ENCODE measurements at places on chromosomes 3 and 15.

GRCh38 chr3:126061301-126062032 is 22.5 kb downstream of the SLC41A3 start:
- DNase-seq: no peak

- DNase-seq: no peak
These were observed 12.6 kb upstream of the ADPGK start for GRCh38 chr15:72796210-72796514.

DNA sequence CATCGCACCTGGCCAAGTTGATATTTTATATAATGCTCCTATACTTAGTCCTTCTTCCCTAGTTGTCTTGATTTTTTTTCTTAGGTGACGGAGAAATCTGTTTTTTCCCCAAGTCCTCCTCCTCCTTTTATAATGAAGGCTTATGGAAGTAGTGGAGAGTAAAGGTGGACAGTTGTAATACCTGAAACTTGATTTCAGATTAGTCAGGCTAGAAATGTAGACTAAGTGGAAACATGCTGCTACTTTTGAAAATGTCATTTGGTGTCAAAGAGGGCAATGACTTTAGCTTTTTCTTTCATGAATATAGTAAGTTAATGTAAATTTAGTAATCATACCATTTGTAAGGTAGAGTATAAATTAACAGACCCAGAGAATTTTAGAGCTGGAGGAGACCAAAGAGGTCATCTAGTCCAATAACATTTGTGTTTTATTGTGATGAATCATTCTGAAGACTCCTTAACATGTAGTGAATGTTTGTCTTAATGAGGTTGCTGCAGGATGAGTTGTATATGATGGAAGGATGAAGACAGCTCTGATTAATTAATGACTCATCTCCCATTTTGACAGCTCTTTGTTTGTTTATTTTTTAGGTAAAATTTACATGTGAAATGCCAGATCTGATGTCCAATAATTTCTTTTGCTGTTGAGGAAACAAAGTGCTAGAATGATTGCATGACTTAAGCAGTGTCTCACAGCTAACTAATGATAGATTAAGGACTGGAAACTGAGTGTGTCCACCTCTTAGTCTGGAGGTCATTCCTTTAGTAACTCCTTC is 8.7 kb downstream of the CTDSPL2 start:
- no peak for DNase-seq

- DNase-seq: no peak
These were observed 14.1 kb downstream of the TMEM207 start for GRCh38 chr3:190435618-190436017.

DNA sequence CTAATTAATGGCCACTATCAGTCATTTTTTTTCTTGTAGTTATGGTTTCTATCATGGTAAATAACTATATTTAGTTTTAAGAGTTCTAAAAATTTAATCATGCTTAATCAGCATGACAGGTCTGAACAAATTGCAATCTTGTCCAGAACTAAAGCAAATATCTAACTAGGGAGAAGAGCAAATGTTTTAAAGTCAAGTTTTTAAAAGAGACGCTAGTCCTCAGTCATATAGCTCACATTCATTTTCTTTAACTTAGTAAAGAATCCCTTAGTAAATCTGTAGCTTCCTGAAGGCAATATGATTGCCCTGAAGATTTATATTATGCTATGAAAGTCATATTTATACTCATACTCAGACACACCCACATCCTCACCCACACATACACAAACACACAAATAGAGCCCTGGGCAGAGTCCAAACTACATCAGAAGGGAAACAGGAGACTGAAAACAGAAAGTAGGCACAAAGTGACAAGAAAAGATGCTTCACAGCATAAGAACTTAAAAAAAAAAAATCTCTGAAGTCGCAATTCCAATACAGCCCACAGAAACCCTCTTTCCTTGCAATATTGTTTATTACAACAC is 1149.1 kb downstream of the SI start:
- DNase-seq: no peak

DNA sequence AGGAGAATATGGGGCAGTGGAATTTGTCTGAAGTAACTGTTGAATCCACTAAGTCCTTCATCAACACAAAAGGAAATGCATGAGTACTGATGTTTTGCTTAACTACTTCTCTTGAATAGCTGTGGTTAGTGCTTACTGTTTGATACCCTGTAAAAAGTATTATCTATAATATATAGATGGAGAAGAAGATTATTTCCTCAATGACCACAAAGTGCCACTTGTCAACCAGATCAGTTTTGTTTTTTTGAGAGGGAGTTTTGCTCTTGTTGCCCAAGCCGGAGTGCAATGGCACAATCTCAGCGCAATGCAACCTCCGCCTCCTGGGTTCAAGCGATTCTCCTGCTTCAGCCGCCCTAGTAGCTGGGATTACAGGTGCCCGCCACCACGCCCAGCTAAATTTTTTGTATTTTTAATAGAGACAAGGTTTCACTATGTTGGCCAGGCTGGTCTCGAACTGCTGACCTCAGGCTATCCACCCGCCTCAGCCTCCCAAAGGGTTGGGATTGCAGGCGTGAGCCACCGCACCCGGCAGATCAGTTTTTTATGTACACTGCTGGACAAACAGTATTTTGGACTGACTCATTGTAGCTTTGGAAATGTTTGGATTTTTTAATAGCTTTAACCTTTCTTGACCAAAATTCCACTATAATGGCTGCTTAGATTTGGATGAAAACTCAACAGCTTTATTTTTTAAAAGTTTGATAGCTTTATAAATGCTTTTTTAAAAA is 1.5 kb upstream of the RPLP1 start:
- DNase-seq: no peak

- DNase-seq: no peak
These were observed 282.5 kb upstream of the TLE3 start for GRCh38 chr15:70379938-70380883.

DNA sequence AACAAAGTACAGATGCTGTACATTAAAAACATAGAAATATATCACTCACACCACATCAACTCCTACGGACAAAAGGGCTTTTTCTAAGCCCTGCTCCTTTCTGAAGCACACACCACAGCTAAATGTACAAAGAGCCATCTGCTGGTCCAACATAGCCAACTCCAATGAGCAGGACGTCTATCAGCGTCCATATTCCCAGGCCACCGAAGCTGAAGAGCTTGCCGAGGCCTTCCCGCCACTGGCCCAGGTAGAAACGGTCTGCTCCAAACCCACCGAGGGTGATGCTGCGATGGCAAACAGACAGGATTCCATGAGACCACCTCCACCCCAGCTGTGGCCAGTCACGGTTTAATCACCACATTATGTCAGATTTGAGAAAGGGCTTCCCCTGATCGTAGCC is 9.8 kb downstream of the TM2D3 start:
- no peak for DNase-seq

GRCh38 chr3:194095464-194095863 is 40.5 kb upstream of the HES1 start:
- DNase-seq: no peak

- DNase-seq: no peak
These were observed 512.6 kb upstream of the PPP2R3A start for GRCh38 chr3:135452881-135453280.

- DNase-seq: no peak
These were observed 110.8 kb downstream of the TBC1D2B start for GRCh38 chr15:77966540-77967234.

DNA sequence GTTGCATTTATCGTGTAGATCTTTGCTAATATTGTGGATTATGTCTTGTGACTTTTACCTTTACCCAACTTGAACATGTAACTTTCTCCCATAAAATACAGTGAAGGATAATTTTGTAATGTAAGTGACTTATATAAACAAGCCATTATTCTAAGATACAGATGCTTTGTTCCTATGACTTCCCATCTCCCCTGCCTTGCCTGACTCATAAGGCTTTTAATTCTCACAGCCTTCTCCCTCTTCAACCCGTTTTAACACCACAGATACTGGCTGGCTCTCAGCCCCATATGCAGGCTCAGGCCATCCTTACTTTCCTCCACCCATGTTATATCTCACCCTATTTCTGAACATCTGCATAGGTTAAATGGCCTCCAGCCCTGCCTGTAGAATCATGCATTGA is 4.1 kb downstream of the CCNDBP1 start:
- DNase-seq: no peak

GRCh38 chr3:197957790-197958133 is 2.3 kb upstream of the LMLN start:
- no peak for DNase-seq

DNA sequence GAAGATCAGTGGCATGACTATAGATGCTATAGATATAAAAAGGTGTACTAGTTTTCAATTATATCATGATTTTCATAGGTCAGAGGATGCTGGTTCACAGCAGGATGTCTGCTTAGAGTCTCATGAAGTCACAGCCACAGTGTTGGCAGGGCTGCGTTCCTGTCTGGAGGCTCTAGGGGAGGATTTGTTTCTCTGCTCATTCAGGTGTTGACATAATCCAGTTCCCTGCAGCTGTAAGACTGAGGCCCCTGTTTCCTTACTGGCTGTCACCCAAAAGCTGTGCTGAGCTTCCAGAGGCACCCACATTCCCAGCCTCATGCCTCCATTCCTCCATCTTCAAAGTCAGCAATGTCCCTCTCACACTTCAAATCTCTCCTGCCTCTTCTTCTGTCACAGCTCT is 170.7 kb downstream of the OCA2 start:
- DNase-seq: no peak

- no peak for DNase-seq
These were observed 110.3 kb downstream of the PPP2R3A start for GRCh38 chr3:136075811-136076210.

DNA sequence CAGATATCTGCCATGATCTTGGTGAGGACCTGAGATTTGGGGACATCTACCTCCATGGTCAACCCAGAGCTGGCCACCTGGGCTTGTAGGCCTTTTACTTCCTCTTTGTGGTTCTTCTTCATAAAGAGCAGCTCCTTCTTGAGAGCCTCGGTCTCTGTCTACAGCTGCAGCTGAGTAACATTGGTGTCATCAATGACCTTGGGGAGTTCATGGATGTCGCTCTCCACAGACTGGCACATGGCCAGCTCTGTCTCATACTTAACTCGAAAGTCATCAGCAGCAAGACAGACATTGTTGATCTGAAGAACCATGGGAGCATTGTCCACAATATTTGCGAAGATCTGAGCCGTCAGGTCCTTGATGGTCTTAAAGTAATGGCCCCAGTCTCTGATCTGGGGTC is 15.7 kb upstream of the RASA2 start:
- DNase-seq: no peak

GRCh38 chr3:161270991-161271390 is 49.9 kb downstream of the NMD3 start:
- DNase-seq: no peak

DNA sequence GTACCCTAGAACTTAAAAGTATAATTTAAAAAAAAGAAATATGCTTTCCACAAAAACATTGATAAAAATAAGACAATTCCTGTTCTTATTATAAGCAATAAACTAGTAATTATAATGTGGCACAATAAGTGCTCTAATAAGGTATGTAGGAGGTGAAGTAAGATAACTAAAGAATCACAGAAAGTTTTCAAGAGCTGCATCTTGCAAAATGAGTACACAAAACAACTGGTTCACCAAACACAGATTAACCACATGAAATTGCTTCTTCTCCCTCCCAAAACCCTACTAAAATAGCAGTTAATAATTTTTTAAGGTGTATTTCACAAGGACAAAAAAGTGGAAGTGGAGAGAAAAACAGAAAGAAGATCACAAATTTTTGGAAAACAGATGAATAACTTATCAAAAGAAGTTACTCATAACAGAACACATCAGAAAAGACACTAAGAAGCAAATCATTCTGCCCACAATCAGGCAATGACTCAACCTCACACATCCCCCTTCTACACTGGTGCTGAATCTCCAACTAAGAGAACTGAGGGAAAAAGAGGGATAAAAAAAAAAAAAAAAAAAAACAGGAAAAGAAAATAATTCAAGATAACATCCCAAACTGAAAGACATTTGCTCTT is 64.2 kb downstream of the TBC1D5 start:
- no peak for DNase-seq

DNA sequence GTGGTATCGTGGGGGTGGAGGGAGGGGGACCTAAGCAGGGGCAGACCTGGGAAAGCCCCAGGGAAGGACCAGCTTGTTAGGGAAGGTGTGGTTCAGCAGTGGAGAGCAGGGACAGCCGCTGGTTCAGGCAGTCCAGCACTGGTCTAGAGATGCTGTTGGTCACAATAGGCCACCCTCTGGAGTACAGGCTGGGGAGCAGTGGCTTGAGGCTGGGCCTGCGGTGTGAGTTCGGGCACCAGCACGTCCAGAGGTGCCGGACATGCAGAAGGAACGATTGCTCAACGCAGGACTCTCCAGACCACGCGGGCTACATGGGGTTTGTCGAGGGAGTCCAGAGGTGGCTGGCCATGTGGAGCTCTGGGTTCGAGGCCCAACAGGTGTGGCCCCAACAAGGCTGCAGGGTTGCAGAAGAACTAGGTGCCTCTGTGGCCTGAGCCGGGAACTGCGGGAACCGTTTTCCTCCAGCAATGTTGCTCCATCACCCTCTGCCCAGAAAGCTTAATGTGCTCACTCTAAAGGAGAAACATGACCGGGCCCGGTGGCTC is 143.9 kb downstream of the APBA2 start:
- no peak for DNase-seq

DNA sequence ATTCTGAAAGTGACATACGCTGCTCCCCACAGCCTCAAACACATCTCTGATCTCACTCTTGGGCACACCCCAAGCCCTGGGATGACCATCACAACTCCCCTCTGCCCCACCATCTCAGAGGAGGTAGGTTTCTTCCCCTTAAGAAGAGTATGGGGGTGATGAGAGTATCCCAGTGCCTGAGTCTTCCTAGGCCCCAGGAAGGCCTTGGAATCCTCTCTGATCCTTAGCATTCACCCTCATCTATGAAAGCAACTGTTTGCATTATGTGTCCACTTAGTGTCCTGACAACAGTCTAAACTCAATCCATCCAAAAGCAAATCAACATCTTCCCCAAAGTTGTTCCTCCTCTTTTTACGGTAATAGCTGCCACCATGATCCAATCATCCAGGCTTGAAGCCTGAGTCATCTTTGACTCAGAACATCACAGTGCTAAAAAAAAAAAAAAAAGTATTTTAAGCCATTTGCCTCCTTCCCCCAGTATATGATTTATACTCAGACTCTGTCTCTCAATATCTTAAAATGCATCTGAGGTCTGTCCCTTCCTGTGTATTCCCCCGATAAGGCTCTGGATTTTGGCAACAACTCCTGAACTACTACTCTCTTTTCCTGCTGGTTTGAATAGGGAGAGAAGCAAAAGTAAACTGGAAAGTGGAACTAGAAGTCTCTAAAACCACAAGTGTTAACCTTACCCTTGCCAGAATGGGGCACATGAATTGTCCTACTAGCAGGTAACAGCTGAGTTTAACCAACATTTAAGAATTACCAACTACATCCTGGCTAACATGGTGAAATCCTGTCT is 22.5 kb downstream of the POPDC2 start:
- DNase-seq: no peak

DNA sequence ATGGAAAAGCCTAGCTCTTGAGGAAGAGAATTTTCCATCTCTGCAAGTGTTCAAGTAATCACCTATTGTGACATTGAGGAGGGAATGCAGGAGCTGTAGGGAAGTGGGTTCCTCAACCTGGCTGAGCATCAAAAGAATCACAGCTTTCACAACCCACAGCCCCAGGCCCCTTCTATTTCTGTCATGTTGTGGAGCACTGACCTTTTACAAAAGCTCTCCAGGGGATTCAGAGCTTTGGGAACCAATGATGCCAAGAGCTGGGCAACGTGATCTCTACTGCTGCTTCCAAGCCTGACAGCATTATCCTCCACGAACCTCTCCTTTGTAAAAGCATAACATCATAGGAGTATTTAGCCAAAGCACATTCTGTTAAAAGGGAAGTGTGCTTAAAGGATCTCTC is 231.1 kb downstream of the ADAMTS9 start:
- no peak for DNase-seq
